ENCODE measurements at places on chromosomes 1 and 21. TPM values are rescaled to one million over a fixed set of nuclear protein-coding genes. Genes with fewer than 3 reads are reported as not detected.

DNA sequence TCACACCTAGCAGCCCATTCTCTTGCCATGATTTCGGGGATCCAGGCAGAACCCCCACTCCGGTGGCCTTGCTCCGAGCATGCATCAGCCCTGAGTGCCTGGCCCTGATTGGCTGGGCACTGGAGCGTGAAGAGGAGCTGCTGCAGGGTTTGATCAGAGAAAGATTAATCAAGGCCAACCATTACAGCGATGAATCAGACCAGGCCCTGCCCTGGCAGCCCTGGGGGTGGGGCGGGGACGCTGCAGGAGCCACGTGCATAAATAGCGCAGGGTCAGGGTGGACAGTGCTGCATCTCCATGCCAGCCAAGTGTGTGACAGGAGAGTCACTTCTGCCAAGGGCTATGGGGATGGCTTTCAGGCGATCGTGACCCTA lies 3.4 kb upstream of the FAM131C start:
- no peak for DNase-seq

GRCh38 chr1:56777972-56778371 lies 41.2 kb downstream of the FYB2 start:
- no peak for DNase-seq

The C2CD4D gene
- total RNA-seq, result not detected

The NPPB gene
- total RNA-seq, result not detected

Measured in natural killer cell treated with Interleukin-12 subunit alpha and Interleukin-12 subunit beta and Interleukin-15 and Interleukin-18, amount 100 ng/mL, for 72 hours (primary cell).